ENCODE measurements at places on chromosomes 1 and 21.

GRCh38 chr1:165890684-165891083 is 63.3 kb downstream of the UCK2 start:
- DNase-seq: no peak

GRCh38 chr1:208108213-208108608 is 136.0 kb downstream of the PLXNA2 start:
- no peak for DNase-seq

GRCh38 chr1:92399076-92399475 is 87.6 kb downstream of the GFI1 start:
- no peak for DNase-seq

- DNase-seq: no peak
Observed at GRCh38 chr1:164361927-164362326, 197.1 kb upstream of the PBX1 start.

DNA sequence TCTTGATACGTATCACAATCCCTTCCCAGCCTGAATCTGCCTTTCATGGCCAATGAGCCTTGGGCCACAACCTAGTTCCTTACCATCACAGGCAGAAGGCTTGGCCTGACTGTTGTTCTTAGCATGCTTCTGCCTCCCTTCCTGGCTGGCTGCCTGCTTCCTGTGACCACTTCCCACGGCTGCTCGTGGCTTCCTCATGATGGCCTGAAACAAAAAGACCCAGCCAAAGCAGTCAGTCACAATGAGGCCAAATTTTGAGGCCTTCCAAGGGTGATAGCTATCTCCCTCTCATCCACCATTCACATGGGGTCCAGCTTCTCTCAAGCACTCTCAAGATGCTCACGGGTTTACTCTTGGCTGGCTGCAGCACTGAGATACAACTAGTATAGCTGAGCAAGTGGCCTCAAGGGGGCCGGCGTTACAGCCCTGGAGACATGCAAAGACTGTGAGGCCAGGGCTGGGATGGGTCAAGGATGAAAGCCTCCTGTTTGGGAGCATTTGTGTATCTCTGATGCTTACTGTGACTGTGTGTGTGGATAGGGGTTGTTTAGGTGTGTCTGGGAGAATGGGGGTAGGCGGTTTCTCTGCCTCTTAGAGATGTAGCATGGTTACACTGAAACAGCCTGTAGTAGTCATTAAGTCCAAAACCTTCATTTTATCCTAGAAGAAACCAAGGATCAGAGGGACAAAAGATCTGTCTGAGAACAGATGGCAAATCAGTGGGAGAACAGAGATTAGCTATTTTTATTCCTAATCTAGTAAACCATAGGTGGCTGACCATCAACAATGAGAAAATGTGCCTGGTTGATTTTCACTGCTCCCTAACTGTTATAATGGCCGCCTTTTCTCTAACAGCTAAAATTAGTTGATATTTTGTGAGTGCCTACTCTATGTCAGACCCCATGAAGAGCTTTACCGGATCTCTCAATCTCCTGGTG is 5.4 kb upstream of the TOE1 start:
- DNase-seq: no peak

- DNase-seq: no peak
Observed at GRCh38 chr21:16037421-16037955, 307.7 kb downstream of the USP25 start.

DNA sequence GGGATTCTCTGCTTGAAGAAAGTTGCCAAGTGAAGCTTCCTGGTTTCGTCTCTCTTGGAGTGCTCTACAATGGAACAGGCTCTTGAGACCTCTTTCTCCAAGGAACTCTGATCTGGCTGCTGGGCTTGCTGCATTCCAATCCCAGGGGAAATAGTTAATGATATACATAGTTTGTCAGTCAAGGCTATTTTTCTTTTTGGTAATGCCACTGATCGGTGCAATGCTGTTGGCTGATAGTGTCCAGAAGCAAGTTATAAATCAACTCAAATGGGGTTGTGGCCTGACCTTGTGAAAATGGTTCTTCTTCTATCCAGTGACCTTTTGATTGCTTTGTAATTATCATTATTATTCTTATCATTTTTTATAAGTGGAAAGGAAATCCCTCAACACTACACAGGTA is 48.4 kb upstream of the TNFSF18 start:
- DNase-seq: no peak

DNA sequence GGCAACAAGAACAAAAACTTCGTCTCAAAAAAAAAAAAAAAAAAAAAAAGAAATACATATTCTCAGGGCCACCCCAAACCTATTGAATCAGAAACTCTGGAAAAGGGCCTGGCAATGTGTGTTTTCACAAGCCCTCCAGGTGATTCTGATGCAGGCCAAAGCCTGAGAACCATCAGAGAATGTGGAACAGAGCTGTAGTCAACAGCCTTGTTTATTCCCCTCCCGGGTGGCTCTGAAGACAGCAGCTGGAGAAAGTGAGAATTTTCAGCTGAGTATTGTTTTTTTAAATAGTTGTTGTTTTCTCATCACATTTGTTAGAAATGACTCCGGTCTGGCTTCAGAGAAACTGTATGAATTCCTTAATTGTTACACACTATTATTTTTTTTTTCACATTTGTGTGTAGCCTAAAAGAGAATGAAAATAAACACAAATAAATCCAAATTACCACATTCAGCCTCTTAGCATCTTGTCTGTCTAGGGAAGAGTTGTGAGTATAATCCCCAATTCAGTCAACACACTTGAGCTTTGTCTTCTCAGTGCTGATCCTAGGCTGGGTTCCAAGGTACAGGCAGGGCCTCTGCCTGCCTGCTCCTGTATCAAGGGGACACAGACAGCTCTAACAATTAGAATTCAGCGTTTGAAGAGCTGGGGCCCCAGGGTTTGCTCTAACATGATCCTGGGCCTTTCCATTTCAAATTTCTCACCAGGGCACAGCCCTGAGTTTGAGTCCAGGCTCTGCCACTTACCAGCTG is 6.6 kb upstream of the AZIN2 start:
- no peak for DNase-seq

GRCh38 chr1:113701429-113701828 is 57.9 kb downstream of the PHTF1 start:
- no peak for DNase-seq

DNA sequence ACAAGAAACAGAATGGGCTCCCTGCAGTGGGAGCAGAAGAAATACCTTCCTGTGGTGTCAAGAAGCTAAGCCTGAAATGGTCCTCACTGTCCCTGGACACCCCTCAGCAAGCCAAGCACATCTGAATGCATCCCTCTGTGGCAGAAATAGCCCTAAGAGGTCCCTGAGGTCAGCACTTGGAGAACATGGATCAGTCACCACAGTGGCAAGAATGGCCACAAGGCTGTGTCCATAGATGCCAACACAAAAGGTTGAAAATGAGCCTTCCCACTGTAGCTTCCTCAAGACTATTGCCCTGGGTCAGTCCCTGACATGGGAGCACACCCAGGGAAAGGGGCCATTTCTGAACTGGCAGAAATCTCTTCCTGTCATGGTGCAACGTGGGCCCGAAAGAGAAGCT is 27.7 kb downstream of the PSMG1 start:
- DNase-seq: no peak

DNA sequence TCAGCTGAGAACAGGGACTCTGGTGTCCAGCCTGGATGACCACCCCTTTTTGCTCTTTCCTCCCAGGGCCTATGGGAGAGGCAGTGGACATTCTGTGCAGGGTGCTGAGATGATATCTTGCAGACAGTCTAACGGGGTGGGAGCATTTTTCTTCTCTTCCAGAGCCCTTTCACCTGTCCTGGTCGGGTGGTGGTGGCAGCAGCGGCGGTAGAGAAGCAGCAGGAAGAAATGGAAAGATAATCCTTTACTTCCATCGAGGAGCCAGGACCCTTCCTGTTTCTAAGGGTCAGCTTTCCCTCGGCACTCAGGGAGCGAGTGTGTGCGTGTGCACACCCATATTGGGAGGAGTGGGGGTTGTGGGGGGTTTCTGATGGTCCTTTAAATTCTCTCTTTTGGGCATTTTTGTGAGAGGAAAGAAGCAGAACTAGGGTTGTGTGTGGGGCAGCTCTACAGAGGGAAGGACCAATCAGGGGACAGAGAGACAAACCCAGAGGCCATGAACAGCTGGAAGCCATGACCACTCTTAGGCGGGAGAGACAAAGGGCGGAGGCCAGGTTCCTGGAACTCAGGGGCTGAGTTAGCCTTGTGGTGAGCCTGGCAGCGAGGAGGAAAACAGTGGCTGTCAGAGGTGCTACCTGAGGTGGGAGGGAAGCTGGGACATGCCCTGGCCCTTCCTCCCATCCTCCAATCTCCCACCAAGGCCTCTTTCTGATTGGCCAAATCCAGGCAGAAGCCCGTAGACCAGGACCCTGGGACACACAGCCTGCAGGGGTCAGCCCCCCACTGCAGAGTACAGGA is 31.2 kb upstream of the CSF3R start:
- DNase-seq: no peak
